Small intestine (tissue), 16 donors: ENCODE measurements at places on chromosomes 11 and 22. TPM values are rescaled to one million over a fixed set of nuclear protein-coding genes. Genes with fewer than 3 reads are reported as not detected.
A peak's percentile ranks its signal among the peaks of the same experiment; 100 is the strongest.

Gene OR5M8
- not detected for polyA plus RNA-seq

DNA sequence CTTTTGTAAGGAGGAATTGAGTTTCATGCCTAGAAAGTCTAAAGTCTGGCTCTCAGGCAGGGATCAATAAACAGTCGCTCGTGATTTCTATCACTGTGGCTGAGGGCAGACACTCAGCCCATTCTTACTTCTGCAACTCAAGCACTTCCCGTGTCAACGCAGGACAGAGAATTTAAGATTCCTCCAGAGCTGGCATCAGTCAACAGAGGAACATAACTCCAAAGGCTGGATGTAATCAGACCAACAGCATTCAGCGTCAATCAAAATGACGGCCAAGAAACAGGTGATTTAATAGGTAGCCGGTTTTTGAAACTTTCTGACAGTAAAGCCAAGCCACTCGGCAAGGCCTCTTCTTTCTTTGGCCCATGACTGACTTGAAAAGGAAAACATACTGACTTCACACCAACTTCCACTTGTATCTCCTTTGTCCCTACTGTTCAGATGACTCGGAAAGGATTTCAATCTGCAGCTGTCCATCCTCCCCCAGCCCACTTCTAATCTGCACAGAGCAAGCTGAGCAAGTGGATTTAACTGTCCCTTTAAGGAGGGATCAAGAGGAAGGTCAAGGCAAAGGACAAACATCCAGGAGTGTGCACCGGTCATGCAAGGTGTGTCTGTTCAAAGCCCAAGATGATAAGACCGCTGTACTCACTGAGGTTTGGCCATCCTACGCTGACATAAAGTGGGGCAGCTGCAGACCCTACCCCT lies 9.5 kb downstream of the VPS37C start:
- H3K36me3 ChIP-seq = no peaks in the 10 kb centered on the region
- no peaks in the 10 kb centered on the region for H3K27me3 ChIP-seq
- peak; percentile 88 for DNase-seq
- peaks cover 23% of the 10 kb centered on the region for H3K4me1 ChIP-seq

DNA sequence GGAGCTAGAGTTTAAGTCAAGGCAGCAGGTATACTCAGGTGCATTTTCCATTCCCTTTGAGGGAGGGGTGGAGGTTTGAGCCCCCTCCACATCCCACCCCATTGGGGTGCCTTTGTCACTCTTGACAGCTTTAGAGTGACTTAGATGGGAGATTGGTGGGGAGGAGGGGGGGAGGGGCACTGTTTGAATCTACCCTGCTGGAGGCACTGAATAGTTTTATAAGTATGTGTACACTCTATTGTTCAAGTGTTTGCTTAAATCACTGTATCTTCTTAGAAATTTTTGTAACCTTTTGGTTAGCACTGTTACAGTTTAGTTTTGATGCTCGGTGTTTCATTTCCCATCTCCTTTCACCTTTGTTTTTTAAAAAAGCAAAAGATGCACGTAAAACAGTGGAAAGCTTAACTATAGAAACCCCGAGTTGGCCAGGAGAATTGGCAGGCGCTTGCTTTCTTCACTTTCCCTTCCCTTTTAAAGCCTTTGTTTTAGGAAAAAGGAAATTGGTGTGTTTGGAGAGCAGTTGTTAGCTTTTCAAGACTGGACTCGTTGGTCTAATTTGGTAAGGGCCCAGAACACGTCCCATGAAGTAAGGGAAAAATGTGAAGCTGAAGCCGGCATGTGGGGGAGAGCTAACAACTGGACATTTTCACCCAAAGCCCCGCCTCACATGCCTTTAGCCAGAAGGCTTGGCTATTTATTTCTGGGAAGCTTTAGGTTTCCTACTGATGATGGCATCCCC lies 42.8 kb downstream of the TNRC6B start:
- no peak for DNase-seq
- no peaks in the 10 kb centered on the region for H3K27me3 ChIP-seq
- H3K27ac ChIP-seq = no peak overlapping the region
- H3K4me1 ChIP-seq = peaks cover 13% of the 10 kb centered on the region

- no peaks in the 10 kb centered on the region for H3K4me1 ChIP-seq
- H3K27me3 ChIP-seq = peaks cover 2% of the 10 kb centered on the region
- no peaks in the 10 kb centered on the region for H3K36me3 ChIP-seq
These were observed 37.1 kb upstream of the THY1 start for GRCh38 chr11:119460097-119460496.

Gene ACRV1
- polyA plus RNA-seq = 0.19 TPM

DNA sequence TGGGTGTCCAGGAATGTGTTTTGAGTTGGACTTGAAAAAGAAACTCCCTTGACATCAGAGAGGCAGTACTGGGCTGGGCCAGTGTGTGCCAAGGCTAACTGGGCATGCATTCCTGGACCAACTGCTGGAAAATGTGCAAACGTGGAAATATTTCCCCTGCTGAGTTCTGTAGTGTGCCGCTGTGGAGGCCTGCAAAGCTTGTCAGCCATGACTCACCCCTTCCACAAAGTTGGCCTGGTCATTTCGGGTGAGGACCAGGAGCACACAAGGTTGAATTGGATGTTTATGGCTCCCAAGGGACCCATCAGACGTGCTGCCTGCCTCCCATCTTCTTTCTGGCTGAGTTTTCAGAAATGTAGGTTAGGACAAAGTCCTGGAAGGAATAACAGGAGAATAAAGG lies 513.1 kb downstream of the MIAT start:
- no peak overlapping the region for H3K27ac ChIP-seq
- no peak overlapping the region for H3K4me3 ChIP-seq
- H3K27me3 ChIP-seq = no peaks in the 10 kb centered on the region
- DNase-seq = no peak

- no peaks in the 10 kb centered on the region for H3K27me3 ChIP-seq
- peaks cover 7% of the 10 kb centered on the region for H3K4me1 ChIP-seq
- no peak for DNase-seq
- H3K36me3 ChIP-seq = no peaks in the 10 kb centered on the region
- no peak overlapping the region for H3K4me3 ChIP-seq
These were observed 160.3 kb downstream of the BBOX1 start for GRCh38 chr11:27200779-27201453.

Gene B3GAT1
- 0.57 TPM for polyA plus RNA-seq

Gene OR52A5
- not detected for polyA plus RNA-seq

DNA sequence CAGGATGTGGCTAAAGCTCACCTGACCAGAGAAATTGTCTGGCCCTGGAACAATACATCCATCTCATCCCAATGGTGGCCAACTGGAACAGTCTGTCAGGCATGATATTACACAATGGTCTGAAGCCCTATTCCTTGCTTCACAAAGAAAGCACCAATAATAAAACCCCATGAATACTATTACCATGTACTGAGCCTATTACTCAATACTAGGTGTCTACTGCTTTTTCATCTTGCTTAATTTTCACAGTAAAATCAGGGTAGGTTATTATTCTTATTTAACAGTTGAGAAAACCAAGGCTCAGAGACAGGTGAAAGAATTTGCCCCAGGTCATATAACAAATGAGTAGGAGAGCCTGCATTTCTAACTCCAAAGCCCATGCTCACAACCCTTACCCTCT lies 68.9 kb upstream of the CAPRIN1 start:
- H3K4me1 ChIP-seq = no peaks in the 10 kb centered on the region
- no peaks in the 10 kb centered on the region for H3K27me3 ChIP-seq
- DNase-seq = no peak

DNA sequence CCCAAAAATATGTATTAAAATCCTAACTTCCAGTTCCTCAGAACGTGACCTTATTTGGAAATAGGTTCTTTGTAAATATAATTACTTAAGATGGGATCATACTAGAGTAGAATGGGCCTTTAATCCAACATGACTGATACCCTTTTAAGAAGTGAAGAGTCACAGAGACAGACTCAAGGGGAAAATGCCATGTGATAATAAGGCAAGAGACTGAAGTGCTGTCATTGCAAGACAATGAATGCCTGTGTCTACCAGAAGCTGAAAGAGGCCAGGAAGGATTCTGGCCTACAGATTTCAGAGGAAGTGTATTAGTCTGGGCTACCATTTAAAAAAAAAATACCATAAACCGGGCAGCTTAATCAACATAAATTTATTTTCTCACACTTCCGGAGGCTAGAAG lies 85.9 kb upstream of the LRRC55 start:
- DNase-seq = no peak
- H3K36me3 ChIP-seq = no peaks in the 10 kb centered on the region
- H3K27me3 ChIP-seq = no peaks in the 10 kb centered on the region
- no peaks in the 10 kb centered on the region for H3K4me1 ChIP-seq

Gene RASD2
- polyA plus RNA-seq = 1.6 TPM
